ENCODE measurements at places on chromosomes 11 and 22.

GRCh38 chr11:77316733-77317342 is 15.4 kb upstream of the GDPD4 start:
- DNase-seq: no peak

DNA sequence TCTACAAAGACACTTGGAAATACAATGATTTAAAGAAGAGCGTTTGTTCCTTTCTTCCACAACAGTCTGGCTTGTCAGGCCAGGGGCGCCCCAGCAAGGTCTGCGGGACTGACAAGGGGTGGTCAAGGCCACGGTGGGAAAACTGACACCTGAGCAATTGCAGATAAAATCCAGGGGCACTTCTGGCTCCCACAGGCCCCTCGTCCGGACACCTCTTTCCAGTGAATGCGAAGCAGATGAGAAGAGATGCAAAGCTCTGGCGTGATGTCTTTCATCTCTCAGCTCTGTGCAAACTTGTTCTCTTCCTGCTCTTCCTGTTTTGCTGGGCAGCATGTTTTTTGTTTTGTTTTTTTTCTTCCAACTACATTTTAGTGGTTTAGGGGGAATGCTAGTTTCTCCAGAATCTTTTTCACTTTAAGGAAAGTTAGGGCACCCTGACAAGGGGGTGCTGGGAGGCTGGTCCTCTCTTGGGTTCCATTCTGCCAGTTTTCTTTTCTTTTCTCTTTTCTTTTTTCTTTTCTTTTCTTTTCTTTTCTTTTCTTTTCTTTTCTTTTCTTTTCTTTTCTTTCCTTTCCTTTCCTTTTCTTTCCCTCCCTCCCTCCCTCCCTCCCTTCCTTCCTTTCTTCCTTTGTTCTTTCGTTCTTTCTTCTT is 11.1 kb upstream of the CBX6 start:
- no peak for DNase-seq

DNA sequence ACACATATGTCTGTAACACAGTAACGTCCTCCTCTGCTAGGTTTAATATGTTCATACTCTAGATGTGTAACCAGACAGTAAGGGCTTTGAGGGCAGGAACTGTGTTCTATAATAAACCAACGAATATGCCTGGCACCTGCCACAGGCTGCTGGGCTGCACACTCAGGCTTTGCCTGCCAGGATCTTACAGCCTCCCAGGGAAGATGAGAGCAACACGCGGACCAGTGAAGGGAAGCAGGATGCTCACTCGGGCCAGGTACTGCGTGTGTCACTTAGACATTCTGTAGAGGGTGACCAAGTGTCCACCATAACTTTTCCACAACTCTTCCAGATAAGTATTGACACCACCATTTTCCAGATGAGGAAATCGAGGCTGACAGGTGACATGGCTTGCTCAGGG is 21.7 kb upstream of the BAIAP2L2 start:
- DNase-seq: no peak

DNA sequence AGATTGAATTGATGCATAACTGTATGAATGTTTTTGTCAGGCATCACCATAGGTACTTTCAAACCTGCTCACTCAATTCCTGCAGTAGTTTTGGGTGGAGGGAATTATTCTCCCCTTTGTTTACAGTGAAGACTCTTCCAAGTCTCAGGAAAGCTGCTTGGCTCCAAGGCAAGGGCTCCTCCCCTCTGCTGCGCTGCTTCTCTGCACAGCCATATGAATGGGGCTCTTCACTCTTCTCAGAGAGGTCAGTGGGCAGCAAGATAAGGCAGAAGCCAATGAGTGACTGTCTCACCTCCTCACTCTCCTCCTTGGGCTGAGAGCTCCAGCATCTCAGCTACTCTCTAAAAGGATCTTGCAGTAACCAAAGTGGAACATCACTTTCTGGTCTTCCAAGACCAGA is 165.7 kb upstream of the TTC12 start:
- DNase-seq: no peak

DNA sequence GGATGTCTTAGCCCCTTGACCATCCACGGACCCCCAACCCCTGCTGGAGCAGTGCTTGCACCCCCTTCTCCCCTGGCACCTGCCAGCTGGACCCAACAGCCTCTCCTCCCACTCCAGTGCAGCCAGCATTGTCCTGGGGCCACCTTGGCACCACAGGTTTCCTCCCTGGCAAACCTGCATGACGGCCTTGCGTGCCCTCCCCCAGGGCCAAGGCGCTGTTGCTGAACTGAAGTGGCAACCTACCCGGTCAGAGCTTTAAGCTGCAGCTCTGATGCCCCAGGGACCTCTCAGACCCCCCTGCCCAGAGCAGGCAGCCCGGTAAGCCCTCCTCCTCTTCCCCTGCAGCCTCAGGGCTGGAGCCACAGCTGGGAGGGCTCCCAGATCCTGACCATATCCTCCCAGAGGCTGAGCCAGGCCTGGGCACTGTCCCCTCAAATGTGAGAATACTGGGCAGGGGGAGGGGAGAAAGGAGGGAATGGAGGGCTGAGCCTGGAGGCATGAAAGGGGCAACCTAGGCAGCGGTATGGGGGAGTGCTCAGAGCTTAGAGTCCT is 1.8 kb upstream of the LRRC75B start:
- no peak for DNase-seq

DNA sequence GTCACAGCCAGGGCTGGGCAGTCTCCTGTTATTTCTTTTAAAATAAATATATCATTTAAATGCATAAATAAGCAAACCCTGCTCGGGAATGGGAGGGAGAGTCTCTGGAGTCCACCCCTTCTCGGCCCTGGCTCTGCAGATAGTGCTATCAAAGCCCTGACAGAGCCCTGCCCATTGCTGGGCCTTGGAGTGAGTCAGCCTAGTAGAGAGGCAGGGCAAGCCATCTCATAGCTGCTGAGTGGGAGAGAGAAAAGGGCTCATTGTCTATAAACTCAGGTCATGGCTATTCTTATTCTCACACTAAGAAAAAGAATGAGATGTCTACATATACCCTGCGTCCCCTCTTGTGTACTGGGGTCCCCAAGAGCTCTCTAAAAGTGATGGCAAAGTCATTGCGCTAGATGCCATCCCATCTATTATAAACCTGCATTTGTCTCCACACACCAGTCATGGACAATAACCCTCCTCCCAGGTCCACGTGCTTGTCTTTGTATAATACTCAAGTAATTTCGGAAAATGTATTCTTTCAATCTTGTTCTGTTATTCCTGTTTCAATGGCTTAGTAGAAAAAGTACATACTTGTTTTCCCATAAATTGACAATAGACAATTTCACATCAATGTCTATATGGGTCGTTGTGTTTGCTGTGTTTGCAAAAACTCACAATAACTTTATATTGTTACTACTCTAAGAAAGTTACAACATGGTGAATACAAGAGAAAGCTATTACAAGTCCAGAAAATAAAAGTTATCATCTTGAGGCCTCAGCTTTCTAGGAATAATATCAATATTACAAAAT is 13.4 kb downstream of the OR51B4 start:
- DNase-seq: no peak

DNA sequence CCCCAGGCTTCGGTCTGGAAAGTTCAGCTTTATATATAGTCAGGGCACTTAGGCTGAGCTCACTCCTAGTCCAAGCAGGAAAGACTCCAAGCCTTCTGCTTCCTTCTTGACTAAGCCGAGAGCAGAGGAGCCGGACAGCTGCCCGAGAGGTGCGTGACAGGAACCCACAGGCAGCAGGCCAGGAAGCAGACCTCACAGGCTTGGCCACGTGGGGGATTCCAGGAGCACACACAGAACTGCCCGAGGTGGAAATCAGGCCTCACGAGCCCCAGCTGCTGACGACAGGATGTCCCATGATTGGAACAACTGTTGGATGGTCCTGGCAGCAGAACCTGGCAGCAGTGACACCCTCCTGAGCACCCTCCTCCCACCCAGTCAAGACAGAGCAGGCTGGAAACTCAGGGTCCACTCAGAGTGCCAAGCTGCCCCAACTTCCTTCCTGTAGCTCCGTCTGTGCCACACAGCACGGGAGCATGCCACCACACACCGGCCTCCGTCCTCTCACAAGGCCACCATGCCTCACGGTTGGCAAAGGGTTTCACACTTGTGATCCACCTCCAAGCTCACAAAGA is 5.4 kb downstream of the PLA2G6 start:
- DNase-seq: no peak

GRCh38 chr22:32617903-32618302 is 143.3 kb downstream of the FBXO7 start:
- DNase-seq: no peak

DNA sequence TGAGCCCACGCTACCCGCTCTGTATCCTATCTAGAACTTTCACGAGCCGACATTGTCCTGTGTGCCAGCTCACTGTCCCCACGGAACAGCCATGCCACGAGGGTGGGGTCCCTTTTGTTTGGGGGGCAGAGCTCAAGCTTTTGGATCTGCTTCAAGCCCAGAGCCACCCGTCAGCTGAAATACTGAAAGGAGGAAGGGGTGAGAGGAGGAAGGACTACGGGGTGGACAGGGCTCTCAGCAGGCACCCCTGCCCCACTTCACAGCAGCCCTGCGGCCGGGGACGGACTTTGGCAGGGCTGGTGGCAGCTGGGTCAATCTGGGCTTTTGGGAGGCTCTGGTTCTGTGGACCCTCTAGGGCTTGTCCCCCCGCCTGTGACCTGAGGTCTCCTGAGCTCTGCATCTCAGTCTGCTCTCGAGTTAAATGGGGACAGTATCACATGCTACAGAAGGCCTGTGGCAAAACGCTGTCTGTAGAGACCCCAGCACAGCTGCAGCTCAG is 30.0 kb upstream of the MUC5AC start:
- DNase-seq: no peak

- DNase-seq: no peak
These were observed 77.7 kb downstream of the TTC28 start for GRCh38 chr22:28601915-28602314.

DNA sequence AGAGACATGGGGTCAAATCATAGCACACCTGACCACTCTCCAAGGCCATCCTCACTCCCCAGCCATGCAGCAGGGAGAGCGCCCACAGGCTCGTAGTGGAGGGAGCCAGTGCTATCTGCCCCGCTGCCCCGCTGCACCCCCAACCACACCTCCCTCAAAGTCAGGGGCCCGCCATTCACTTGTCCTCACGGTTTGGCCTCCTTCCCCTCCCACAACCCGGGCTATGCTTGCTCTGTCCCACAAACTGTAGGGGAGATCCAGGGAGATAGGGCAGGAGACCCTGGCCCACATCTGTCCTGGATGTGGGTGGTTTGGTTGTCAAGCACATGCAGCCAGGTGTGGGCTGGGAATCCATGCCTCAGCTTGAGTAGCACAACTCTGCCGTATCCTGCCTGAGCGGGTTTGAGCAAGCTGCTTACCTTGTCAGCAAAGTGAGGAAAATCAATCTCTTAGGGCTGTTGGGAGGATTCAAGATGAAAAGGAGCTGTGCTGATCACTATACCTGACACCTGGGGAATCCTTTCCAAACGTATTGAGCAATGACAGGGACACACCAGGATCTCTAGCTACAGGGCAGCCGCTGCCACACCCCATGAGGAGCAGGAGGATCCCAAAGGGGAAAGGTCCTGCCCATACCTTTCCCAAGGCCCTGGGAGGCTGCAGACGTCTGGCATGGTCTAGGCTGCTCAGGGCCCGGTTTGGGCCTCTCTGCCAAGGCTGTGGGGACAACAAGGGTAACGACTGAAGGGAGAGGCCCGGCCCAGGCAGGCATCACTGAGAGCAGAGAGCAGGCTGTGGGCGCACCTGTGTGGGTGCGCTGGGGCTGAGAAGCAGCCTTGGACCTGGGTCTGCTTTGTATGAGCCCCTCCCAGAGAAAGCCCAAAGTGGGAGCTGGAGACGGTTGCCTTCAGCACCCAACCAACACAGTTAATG is 23.3 kb downstream of the KCNJ5 start:
- DNase-seq: no peak

- DNase-seq: no peak
These were observed 30.6 kb upstream of the IGLL5 start for GRCh38 chr22:22856885-22857606.

- no peak for DNase-seq
These were observed 12.1 kb downstream of the CPSF7 start for GRCh38 chr11:61417670-61418069.

DNA sequence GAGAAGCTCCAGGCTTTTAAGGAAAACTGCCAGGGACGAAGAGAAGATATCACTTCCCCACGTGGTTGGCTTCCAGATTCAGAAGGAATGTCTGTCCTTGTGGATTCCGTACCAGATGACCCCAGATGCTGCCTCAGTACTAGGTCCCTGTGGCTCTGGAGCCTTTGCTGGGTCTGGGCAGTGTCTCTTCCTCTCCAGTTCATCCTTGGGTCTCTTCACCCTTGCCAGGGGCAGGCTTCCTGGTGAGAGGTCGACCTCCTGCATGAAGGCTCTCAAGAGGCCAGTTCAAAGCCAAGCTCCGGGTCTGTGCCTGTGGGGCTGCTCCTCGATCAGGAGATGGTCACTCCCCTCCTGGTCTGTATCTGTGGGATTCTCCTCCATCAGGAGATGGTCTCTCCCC is 74.7 kb upstream of the B3GAT1 start:
- no peak for DNase-seq

- DNase-seq: no peak
These were observed 31.3 kb downstream of the TMEM123 start for GRCh38 chr11:102421261-102421660.

Data from left kidney (tissue), 8 donors.